HepG2 (cell line): ENCODE measurements at places on chromosomes 5 and 9. TPM values are rescaled to one million over a fixed set of nuclear protein-coding genes. Genes with fewer than 3 reads are reported as not detected.

Gene ERP44
- total RNA-seq = 7.4 and 13.8 TPM in 2 replicates

Gene STK32A
- not detected in 2 replicates for total RNA-seq

Gene PRDM9
- not detected in 2 replicates for total RNA-seq

Gene GOLM1
- total RNA-seq = 0.20 and 0.31 TPM in 2 replicates

Gene FNIP1
- 29.3 and 39.7 TPM in 2 replicates for total RNA-seq

Gene C5orf52
- total RNA-seq = not detected in 2 replicates

Gene FCN1
- total RNA-seq = not detected in 2 replicates

GRCh38 chr9:78370991-78371390 lies 74.1 kb downstream of the PSAT1 start:
- DNase-seq = no peak

DNA sequence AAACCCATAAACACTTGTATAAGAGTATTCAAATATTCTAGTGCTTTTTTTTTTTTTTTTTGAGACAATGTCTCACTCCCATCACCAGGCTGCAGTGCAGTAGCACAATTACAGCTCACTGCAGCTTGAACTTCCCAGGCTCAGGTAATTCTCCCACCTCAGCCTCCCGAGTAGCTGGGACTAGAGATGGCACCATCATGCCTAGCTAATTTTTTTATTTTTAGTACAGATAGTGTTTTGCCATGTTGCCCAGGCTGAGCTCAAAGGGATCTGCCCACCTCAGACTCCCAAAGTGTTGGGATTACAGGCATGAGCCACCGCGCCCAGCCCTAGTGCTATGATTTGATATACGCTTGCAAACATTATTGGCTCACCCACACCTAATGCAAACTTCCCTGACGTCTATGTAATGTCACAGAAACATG lies 11.8 kb downstream of the IL6ST start:
- DNase-seq = no peak

- no peak for DNase-seq
Observed at GRCh38 chr5:53073348-53073747, 36.2 kb downstream of the MOCS2 start.

DNA sequence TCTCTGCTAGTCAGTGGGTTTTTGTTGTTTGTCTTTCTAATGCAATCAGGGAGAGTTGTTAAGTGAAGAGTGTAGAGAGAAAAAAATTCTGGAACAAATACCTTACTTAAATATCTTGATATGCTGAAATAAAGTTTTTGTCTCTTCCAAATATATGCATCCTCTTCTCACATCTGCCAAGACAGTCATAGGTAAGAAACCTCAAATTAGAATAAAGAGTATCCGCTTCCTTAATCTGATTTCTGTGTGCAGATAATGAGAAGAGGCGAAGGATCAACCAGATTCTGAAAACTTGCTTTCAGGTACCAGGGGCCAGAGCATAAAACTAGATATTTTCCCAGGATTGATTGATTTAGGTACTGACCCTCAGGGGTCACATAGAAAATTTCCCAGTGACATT lies 11.3 kb upstream of the IL6ST start:
- DNase-seq = no peak

DNA sequence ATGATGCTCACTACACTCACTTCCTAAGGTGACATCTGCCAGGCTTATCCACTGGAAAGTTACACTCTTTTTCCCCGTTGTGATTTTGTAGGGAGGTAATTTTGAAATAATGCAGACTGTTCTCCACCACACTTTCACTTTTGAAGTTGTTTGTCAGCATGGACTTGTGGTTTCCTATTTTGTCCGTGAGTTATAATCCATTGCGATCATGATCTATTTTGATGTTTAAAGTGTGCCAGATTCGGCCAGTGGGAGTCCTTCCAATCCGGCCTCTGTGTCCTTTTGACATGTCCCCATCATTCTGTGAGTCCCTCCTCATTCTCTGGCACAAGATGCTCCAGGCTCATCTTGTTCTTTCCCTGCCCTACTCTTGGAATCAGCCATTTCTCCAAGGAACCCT lies 211.3 kb upstream of the KLF4 start:
- no peak for DNase-seq

- DNase-seq = no peak
Observed at GRCh38 chr5:11528720-11529119, 375.5 kb downstream of the CTNND2 start.

DNA sequence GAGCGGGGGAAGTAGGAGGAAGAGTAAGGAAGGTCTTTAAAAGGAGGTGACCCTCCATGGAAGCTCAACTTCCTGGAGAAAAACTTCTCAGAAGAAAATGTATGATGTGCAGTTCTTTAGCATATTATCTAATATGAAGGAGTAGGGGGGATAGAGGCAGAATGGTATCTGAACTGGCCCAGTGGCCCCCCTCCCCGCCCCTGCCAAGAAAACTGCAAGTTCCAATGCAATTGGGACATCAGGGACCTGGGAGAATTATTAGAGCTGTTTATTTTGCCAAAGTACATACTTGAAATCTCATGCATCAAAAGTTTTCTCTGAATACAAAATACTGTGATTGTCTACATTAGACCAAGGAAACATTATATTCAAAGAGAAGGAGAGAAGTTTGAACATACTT lies 40.6 kb upstream of the GAS1 start:
- no peak for DNase-seq

- no peak for DNase-seq
Observed at GRCh38 chr9:35277171-35277520, 115.3 kb downstream of the UNC13B start.

DNA sequence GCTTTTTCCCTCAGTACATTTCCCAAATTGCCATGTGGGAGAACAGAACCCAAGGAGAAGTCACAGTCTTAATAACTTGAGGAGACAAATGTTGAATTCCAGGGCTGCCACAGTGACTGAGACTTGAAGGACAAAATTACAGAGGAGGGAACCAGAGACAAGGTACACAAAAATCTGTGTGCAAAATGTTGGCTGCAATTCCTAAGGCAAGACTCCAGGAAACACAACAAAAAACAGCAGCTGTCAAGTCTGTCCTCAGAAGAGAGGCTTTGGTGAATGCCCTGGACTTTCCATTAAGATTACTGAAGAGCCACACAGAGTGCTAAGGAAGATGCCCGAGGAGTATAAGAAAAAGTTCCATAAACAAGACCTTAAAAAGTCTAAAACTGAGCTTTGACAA lies 21.1 kb downstream of the AP3B1 start:
- no peak for DNase-seq

DNA sequence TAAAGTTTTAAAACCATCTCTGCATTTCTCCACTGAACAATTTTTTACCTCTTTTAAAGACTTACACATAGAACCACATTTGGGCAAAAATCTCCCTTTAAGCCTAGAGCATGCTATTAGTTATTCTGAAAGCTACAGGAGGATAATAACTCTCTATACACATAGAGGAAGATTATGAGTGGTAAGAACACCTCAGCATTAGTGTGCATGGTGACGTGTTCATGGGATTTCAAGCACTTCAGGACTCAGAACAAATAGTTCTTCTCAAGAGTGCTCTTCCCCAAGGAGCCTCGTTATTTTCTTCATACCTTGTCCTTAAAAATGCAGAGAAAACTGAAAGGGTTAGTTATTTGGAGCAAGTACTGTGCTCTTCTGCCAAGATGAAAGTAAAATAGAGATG lies 256.9 kb upstream of the TUSC1 start:
- no peak for DNase-seq

DNA sequence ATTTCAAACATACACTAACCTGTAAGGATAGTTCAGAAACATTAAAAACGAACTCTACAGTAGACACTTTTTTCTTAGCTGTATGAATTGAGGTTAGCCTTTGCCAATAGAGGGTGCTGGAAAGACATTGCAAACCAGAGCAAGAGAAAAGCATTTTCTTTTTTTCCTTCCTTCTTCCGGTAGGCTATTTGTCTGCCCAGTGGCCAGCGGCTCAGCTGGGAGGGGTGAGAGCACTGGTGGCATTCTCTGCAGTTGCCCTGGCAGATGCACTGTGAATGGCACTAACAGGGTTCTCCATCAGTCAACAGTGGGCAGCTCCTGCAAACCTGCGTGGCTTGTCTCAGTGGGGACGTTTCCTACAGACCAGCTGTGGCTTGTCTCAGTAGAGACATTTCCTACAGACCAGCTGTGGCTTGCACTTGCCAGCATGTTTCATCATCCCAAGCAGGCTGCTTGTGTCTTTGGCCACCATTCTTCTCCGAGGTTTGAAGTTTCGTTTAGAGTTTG lies 984.5 kb upstream of the CDH18 start:
- DNase-seq = peak; percentile 3

DNA sequence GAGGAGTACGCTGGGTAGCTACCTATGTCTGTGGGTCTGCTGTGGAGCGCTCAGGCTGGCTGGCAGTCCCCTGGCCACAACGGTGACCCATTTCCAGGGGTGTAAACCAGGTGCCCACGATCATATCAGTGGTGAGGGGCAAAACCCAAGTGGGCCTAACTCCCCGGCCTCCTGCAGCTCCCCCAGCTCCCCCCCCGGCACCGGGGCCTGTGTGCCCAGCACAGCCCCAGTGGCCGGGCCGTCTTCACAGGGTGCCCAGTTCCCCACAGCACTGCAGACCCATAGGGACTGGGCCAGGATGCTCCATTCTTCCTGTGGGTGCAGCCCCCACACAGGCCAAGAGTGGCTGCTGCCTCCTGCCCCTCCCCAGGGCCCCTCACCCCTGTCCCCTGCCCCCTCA lies 958 bp upstream of the LCN8 start:
- DNase-seq = no peak

- no peak for DNase-seq
Observed at GRCh38 chr9:99002706-99003105, 59.0 kb downstream of the COL15A1 start.

DNA sequence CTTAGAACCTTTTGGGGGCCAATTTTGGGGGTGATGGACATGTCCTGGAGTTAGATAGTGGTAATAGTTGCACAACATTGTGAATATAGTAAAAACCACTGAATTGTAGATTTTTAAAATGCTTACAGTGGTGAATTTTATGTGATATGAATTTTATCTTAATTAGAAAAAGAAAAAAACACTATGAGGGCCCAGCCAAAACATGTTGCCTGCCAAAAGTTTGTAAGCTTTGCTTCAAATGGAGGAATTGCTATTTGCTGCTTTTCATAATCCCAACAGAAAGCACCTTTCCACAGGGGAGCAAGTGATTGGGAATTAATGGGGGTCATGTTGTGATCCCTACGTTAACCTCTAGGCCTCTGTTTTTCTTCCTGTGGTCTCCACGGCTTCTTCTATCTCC lies 19.1 kb downstream of the TNFAIP8 start:
- DNase-seq = no peak

- no peak for DNase-seq
Observed at GRCh38 chr5:34803974-34804732, 34.8 kb upstream of the TTC23L start.

DNA sequence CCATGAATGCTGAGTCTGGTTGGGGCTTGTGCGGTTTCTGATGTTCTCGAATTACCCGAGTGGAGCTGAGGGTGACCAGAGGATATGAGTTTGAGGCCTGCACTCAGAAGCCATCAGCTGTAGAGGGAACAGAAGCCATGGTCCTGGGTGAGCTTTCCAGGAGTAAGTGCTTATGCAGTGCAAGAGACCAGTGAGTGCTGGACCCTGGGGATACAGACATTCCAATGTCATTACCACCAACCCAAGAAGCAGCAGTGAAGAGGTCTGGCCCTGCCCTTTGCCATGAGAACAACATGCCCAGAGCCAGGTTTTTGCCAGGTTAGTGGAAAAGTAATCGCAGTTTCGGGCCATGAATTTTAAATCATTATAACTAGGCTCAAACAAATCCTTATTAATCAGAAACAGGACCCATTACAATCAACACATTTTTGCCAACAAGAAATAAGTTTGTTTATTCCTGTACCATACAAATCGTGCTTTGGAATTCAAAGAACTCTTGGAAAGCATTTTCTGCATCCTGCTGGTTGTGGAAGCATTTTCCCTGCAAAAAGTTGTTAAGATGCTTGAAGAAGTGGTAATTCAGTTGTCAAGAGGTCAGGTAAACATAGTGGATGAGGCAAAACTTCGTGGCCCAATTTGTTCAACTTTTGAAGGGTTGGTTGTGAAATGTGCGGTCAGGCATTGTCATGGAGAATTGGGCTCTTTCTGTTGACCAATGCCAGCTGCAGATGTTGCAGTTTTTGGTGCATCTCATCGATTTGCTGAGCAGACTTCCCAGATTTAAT lies 154.6 kb downstream of the SYK start:
- no peak for DNase-seq

DNA sequence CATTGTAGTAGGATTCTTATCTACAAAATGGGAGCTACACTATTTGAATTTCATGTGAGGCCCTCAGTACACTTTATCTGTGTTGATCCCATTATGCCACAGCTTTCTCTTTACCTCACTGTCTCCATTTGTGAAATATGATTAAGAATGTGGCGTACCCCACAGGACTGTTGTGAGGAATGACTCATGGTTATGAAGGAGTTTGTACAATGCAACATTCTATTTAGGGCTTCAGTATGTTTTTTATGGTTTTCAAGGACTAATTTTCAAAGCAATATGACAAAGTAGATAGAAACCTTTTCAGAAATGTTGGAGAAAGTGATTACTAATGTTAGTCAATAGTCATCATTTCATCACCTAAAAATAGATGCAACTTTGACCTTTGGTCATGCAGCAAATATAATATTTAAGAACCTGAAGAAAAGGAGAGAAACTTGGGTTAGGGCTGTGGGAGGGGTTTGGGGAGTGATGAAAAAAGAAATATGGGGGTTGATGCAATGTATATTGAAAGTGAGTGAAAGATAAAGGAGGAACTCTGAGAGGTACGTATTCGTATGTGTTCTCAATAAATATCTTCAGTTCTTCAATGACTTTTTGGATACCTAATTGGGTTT lies 53.7 kb upstream of the PIP5K1B start:
- no peak for DNase-seq

GRCh38 chr9:84970432-84970831 lies 300.9 kb downstream of the NTRK2 start:
- DNase-seq = no peak

GRCh38 chr5:177103523-177104253 lies 17.0 kb downstream of the FGFR4 start:
- no peak for DNase-seq

DNA sequence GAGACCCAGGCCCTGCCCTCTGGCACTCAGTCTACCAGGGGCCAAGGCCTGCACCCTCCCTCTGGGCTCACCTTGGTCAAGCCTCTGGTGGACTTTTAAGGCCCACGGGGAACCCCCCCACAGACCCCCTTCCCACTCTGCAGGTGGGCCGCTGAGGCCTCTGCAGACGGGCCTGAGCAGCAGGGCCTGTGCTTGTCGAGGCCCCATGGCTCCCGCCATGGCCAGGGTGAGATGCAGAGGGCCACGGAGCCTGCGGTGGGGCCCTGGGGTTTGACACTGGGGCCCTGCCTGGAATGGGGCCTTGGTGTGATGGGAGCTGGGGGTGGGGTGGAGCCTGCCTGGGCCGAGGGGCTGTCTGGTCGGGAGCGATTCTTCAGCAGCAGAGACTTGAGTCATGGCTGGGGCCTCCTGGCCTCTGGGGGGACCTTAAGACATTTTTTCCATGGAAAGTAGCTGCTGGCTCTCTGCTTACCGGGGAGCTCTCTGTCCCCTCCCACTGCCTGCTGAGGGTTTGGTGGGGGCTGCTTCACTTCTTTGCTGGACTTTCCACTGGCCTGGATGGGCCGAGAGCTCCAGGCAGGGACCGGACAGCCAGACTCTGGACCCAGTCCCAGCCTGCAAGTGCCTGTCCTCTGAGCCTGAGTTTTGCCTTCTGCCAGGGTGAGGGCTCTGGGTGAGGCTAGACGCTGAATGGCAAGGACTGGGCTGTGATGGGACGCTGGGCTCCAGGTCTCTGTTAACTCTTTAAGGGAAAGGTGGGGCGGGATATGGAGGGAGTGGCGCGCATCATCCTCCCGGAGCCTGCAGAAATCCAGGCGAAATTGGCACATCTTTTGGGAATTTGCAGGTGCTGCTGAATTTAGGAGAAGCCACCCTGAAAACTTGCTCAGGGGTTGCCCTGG lies 132.2 kb downstream of the RXRA start:
- DNase-seq = no peak

GRCh38 chr5:37637165-37637845 lies 202.5 kb downstream of the GDNF start:
- no peak for DNase-seq
